Lung (tissue), 17 donors: ENCODE measurements at places on chromosomes 6 and 20. TPM values are rescaled to one million over a fixed set of nuclear protein-coding genes. Genes with fewer than 3 reads are reported as not detected.

TINAG gene
- not detected for total RNA-seq

SMLR1 gene
- total RNA-seq: not detected

PBOV1 gene
- not detected for total RNA-seq

COL21A1 gene
- 105 TPM for total RNA-seq

PNLDC1 gene
- 0.28 TPM for total RNA-seq

C4A gene
- 82.6 TPM for total RNA-seq

ABHD16B gene
- not detected for total RNA-seq

DNA sequence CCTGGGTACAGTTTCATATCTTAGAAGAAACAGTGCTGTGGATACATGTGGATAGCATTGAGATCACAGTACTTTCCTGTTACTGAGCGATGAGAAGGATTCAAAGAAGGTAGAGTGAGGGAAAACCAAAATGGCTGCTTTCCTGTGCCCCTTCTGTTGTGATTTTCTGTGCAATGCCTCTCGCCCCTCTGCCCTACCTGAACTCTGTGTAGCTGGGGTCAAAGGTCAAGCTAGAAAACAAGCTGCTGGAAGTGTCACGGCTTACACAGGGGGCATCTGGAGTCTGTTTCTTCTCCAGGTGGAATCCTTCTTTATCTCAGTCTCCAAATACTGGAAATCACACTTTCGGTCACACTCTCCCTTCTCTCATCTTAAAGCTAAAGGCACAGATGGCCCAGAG is 27.0 kb upstream of the CCN6 start:
- no peaks in the 10 kb centered on the region for H3K4me1 ChIP-seq
- no peak overlapping the region for H3K4me3 ChIP-seq
- no peak overlapping the region for H3K27ac ChIP-seq
- no peaks in the 10 kb centered on the region for H3K27me3 ChIP-seq
- no peaks in the 10 kb centered on the region for H3K36me3 ChIP-seq

DNA sequence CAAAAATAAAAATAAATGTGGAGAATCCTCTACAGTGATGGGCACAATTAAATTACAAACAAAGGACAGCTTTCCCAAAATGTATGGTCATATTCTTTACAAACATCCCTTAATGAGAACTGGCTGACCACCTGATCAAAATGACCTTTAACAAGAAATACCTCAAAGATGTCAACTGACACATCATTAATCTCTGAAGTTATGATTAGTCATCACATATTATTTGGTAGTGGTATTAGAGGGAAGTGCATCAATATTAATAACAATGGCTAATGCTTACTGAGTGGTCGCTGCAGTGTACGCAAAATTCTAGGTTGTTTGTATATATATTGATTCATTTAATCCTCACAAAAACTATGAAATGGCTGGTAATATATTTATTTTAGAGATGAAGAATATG is 340.6 kb downstream of the GJA1 start:
- no peak for DNase-seq
- no peaks in the 10 kb centered on the region for H3K27me3 ChIP-seq
- peaks cover 6% of the 10 kb centered on the region for H3K4me1 ChIP-seq
- H3K27ac ChIP-seq: no peak overlapping the region
- no peak overlapping the region for H3K4me3 ChIP-seq

GRCh38 chr6:33925936-33926335 is 122.1 kb upstream of the MLN start:
- H3K4me3 ChIP-seq: no peak overlapping the region
- H3K36me3 ChIP-seq: no peaks in the 10 kb centered on the region
- H3K4me1 ChIP-seq: peaks cover 3% of the 10 kb centered on the region

DNA sequence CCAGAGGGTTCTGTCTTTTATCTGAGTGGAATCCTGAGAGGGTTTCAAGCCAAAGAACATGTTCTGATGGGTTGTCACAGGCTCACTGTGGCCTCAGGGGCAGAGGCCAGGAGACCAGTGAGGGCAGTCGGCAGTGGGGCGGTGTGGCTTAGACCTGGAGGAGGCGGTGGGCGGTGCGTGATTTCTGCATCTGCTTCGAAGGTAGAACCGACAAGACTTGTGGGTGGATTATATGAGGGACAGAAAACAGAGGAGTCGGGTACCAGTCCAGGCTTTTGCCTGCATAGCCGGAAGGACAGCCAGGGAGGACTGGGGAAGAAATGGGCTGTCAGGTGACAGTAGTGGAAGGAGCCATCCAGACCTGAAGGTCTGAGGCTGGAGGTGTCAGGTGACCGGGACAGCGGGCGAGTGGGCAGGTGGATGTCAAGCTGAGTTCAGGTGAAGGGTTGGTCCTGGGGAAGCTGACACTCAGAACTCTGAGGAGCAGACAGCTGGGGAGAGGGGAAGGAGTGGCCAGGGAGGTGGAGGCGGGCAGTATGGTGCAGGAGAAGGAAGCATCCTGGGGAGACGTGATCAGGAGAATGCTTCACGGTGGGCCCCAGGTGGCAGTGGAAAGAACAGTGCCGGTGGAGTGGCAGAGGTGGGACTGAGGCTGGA is 3.1 kb downstream of the CTSZ start:
- no peak for DNase-seq
- peaks cover 36% of the 10 kb centered on the region for H3K36me3 ChIP-seq
- no peak overlapping the region for H3K4me3 ChIP-seq
- peak overlapping the region; percentile 9 for H3K27ac ChIP-seq

DNA sequence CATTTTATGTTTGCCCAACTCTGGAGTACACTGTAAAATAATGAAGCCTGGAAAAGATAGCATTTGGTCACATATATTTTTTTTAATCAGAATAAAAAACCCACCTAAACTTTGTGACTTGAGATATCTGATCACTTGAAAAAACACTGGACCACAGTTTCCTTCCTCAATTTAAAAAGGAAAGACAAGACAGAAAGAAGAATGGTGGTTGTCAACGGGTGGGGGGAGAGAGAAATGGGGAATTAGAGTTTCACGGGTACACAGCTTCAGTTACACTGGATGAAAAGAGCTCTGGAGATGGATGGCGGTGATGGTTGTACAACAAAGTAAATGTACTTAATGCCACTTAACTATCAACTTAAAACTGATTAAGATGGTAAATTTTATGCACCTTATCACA is 14.7 kb upstream of the DST start:
- no peak overlapping the region for H3K4me3 ChIP-seq
- H3K4me1 ChIP-seq: no peaks in the 10 kb centered on the region
- H3K27ac ChIP-seq: no peak overlapping the region
- no peak for DNase-seq
- no peaks in the 10 kb centered on the region for H3K27me3 ChIP-seq

DNA sequence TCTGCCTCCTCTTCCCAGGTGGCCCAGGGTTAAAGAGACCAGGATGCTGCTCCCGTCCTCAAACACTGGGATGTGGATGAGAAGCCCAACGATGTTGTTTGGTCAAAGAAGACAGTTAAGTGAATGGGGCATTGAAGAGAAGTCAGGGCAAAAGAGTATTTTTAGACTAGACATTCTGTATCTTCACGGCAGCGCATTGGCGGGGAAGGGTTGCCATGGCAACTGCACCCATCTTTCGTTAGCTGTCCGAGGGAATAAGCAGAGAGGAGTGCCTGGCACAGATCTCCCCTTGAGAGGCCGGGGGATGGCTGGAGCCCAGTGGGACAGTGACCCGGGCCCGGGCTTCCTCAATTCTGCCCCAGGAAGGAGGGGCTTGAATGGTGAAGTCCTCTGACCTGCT is 56.4 kb upstream of the GPR31 start:
- no peak for DNase-seq
- H3K36me3 ChIP-seq: no peaks in the 10 kb centered on the region
- no peaks in the 10 kb centered on the region for H3K27me3 ChIP-seq
- no peaks in the 10 kb centered on the region for H3K4me1 ChIP-seq

GRCh38 chr6:119676961-119677360 is 327.4 kb upstream of the MAN1A1 start:
- H3K4me3 ChIP-seq: no peak overlapping the region
- H3K4me1 ChIP-seq: no peaks in the 10 kb centered on the region
- no peaks in the 10 kb centered on the region for H3K27me3 ChIP-seq
- DNase-seq: no peak

DNA sequence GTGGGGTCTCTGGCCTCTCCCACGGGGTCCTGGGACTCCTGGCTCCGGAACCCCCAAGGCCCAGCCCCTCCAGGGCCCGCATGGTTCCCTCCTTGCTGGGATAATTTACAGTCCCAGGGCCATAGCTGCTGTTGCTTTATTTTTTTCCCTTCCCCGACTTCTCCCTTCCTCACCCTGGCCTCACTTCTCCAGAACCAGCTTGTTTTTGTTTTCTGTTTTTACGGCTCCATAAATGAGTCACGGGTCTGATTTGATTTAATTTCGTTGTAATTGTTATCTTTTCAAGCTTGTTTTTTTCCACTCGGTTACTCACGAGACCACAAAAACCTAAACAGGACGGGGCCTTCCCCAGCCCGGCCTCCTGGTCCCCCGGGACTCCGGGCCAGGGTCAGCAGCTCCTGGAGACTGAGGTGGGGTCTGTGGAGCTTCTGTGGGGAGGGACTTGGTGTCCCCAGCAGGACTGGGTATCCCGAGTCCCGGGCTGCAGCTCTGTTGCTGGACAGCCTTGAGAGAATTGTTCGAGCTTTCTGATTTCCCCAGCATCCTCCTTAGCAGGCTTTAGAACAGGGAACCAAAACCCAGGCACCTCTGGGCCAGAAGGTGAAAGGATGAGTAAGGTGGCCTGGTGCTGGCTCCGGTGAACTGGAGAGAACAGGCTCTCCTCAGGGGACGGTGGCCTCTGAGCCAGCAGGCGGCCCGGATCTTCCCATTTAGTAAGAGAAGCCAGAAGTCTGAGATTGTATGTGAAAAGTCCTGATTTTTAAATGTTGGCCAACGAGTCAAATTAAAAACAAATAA is 94.9 kb downstream of the CEBPB start:
- H3K36me3 ChIP-seq: no peaks in the 10 kb centered on the region
- no peaks in the 10 kb centered on the region for H3K27me3 ChIP-seq
- peaks cover 9% of the 10 kb centered on the region for H3K4me1 ChIP-seq
- peak overlapping the region; percentile 21 for H3K27ac ChIP-seq
- DNase-seq: no peak

- no peaks in the 10 kb centered on the region for H3K36me3 ChIP-seq
- H3K27me3 ChIP-seq: no peaks in the 10 kb centered on the region
- DNase-seq: no peak
- no peaks in the 10 kb centered on the region for H3K4me1 ChIP-seq
- no peak overlapping the region for H3K4me3 ChIP-seq
- no peak overlapping the region for H3K27ac ChIP-seq
Measured at GRCh38 chr6:47665112-47665511, 33.3 kb upstream of the ADGRF4 start.

- H3K27me3 ChIP-seq: no peaks in the 10 kb centered on the region
- no peaks in the 10 kb centered on the region for H3K36me3 ChIP-seq
- no peak overlapping the region for H3K4me3 ChIP-seq
- DNase-seq: no peak
- no peak overlapping the region for H3K27ac ChIP-seq
Measured at GRCh38 chr6:134835993-134836392, 113.9 kb downstream of the ALDH8A1 start.

DNA sequence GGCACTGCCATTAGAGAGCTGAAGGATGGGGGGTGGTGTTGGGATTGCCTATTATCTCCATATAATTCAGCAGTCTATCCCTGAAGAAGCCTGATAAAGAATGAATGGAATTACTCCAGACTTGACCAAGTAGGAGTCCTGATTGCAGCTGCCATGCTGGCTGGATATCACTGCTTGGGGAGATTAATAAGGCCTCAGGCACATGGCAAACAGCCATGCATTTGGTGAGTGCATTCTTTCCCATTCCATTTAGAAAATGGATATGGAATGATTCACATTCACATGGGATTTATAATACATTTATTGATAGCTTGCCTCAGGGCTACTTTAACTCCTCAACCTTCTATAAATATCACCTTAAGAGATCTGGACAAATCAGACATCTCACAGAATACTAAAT is 49.6 kb upstream of the HLA-A start:
- DNase-seq: no peak
- no peaks in the 10 kb centered on the region for H3K36me3 ChIP-seq
- no peaks in the 10 kb centered on the region for H3K27me3 ChIP-seq
- no peak overlapping the region for H3K27ac ChIP-seq

- peaks cover under 1% of the 10 kb centered on the region for H3K4me1 ChIP-seq
- no peak overlapping the region for H3K27ac ChIP-seq
- H3K36me3 ChIP-seq: peaks cover 17% of the 10 kb centered on the region
- H3K4me3 ChIP-seq: no peak overlapping the region
Measured at GRCh38 chr6:111558690-111559187, 46.9 kb downstream of the TRAF3IP2 start.

DNA sequence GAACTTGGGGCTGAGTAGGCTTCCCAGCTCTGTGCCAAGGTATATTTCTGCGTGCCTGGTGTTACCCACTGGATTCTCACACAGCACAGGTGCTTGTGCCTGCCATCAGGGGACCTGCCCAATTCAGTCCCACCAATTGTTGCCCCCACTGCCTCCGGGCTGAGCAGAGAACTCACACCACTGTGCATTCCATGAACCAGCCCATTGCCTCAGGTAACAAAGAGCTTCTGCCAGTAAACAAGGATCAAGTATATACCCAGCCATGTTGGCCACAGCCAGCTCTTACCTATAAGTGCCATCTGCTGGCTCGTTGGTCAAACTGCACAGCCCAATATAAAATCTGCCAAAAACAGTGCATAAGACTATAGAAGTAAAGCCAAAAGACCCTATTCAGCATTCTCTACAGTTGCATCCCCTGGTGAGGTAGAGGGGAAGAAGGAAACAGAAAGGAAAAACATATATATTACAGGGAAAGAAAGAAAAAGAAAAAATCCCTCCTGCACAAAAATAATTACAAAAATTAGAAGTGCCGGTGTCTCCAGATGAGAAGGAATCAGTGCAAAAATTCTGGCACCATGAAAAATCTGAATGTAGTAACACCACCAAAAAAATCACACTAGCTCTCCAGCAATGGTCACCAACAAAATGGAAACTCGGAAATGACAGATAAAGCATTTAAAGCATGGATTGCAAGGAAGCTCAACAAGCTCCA is 241.4 kb downstream of the IBTK start:
- peak; percentile 4 for DNase-seq
- H3K4me1 ChIP-seq: no peaks in the 10 kb centered on the region
- H3K27ac ChIP-seq: no peak overlapping the region
- H3K36me3 ChIP-seq: no peaks in the 10 kb centered on the region
- H3K27me3 ChIP-seq: no peaks in the 10 kb centered on the region

GRCh38 chr6:113004470-113005270 is 657.5 kb downstream of the RFPL4B start:
- H3K4me1 ChIP-seq: no peaks in the 10 kb centered on the region
- no peak overlapping the region for H3K27ac ChIP-seq
- no peak overlapping the region for H3K4me3 ChIP-seq
- H3K27me3 ChIP-seq: no peaks in the 10 kb centered on the region
- DNase-seq: no peak
- no peaks in the 10 kb centered on the region for H3K36me3 ChIP-seq

GRCh38 chr6:32413427-32414047 is 6.6 kb upstream of the BTNL2 start:
- no peaks in the 10 kb centered on the region for H3K36me3 ChIP-seq
- H3K27me3 ChIP-seq: peaks cover 3% of the 10 kb centered on the region
- peak; percentile 82 for DNase-seq
